GM23338 (cell line): ENCODE measurements at places on chromosomes 1 and 21. TPM values are rescaled to one million over a fixed set of nuclear protein-coding genes. Genes with fewer than 3 reads are reported as not detected.

DNA sequence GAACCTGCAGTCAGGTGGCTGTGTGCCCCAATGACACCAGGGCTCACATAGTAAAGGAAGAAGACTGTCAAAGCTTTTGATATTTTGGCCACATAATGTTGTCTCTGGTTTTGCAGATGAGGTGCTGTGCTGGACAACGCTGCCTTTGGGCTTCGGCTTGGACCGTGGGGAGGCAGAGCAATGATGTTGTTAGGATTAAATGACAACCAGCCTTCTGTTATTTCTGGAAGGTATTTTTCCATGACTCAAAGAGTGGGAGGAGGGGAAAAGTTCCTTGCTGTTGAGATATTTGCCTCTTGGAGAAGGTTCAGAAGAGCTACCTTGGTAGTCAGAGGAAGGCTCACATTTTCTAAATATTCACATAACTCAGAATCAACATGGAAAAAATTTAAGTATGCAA lies 187.3 kb upstream of the GALNT2 start:
- DNase-seq, result no peak

The FAM177B gene
- not detected in 2 replicates for total RNA-seq

GRCh38 chr1:77797991-77798390 lies 18.5 kb downstream of the MIGA1 start:
- DNase-seq, result no peak

- peak; percentile 12 for DNase-seq
Observed at GRCh38 chr21:22965455-22966135, 1967.4 kb downstream of the NCAM2 start.

DNA sequence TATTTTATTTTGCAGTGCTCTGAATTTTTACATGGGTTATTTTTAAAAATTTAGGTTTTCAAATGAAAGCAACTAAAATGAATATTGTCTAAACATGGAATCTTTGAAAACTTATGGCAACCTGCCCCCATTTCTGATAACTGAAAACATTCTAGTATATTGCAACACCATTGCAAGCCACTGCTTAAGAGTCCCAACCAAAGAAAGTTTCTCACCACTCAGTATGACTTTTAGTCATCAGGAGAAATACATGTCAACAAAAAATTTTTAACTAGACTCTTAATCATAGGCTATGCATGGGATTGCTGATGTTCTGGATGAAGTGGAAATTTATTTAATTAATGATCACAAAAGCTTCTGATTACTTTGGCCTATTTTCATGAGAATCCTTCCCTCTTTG lies 112.1 kb downstream of the TNFSF18 start:
- no peak for DNase-seq

- DNase-seq, result no peak
Observed at GRCh38 chr1:225654688-225655508, 2.0 kb upstream of the ENAH start.

DNA sequence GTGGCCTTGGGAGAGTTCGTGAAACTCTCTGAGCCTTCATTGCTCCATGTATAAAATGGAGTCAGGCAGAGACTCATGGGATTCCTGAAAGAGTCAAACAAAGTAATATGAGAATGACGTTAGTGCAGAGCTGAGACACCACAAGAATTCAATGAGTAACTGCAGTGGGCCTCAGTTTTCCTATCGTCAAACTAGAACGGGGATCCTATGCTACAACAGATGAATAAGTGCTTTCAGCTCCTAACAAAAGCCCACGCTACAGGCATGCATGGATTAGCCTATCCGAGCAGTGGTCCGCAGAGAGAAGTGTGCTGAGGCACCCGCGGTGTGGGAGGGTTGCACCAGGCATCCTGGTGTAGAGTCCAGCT lies 124.7 kb downstream of the SYF2 start:
- no peak for DNase-seq

GRCh38 chr1:86324130-86324822 lies 71.8 kb downstream of the ODF2L start:
- DNase-seq, result no peak

The IFT25 gene
- total RNA-seq, result 27.2 and 28.2 TPM in 2 replicates

GRCh38 chr1:31397360-31398095 lies 15.5 kb upstream of the SERINC2 start:
- no peak for DNase-seq

GRCh38 chr1:113269168-113269963 lies 120.9 kb upstream of the MAGI3 start:
- DNase-seq, result no peak

The KRTAP11-1 gene
- total RNA-seq, result not detected in 2 replicates

GRCh38 chr1:9420835-9421532 lies 118.3 kb upstream of the SLC25A33 start:
- no peak for DNase-seq

DNA sequence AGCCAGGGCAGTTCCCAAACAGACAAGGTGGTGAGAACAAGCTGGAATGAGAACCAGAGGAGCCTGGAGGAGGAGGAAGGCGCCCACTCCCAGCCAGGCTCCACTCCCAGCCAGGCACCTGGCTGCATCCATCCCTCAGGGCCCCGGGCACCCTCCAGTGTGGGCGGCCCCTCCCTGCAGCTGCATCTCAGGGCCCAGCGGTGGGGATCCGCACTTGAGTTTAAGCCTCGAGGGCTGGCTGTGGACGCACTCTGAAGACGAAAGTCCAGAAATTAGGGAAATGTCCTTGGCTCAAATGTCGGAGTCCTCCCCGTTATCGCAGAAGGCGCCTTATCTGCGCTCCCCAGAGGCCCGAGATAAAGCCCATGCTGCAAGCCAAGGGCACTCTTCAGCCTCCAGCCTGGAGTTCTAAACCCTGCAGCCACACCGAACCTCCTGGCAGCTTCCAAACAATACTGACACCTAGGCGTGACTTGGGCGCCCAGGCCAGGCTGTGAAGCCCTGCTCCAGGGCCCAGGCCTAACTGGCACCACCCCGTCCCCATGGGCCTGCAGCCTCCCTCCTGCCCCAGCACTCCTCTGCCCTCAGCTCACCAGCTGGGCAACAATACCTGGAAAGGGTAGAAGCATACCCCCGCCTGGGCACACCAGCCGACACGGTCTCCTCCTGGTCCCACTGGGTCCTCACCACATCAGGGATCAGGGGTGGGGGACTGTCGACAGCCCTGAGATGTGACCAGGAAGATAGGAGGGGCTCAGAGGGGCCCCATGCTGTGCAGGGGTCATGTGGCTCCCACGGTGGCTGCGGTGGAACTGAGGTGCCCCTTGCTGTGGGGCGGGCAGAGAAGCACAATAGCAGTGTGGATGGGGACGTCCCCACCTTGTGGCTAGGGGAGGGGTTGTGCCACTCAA lies 184.8 kb upstream of the VAMP3 start:
- DNase-seq, result no peak

- peak; percentile 46 for DNase-seq
Observed at GRCh38 chr1:116854716-116855115, 55.0 kb upstream of the PTGFRN start.

The WDR64 gene
- total RNA-seq, result not detected in 2 replicates

DNA sequence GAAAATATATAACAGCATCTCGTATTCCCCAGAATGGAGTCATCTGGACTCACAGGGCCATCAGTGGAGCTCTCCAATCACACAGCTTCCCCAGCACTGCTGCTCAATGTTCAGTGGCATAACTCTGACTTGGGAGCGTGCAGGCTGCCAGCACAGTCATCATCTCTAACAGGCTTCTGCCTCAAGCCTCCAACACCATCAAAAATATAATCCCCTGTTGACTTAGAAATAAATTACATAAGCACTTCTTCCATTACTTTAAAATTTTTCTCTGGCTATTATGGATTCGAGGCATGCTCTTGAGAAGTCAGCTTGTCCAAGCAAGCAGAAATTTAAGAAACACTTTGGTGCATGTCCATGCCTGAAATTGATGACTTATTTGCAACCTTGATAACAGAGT lies 6.2 kb downstream of the DUSP23 start:
- DNase-seq, result no peak

- peak; percentile 79 for DNase-seq
Observed at GRCh38 chr1:197399755-197400521, 131.9 kb downstream of the CRB1 start.

DNA sequence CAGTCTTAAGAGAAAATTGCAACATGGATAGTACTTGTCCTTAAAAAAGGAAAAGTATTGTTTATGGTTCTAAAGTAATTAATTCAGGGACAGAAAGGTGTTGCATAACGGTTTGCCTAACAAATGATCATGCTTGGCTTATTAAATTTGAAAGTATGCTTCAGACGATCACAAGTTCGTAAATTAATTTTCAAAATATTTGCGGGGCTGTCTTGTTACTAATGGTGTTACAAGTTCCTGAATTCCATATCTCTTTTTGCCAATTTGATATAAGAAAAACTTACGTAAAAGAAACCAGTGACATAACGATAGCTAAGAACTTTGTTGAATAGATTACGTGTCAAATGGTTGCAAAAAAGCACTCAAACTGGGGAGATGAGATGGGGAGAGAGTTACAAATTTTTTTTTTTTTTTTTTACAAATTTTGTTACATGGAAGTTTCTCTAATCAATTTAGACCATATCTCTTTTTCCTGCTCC lies 1.3 kb downstream of the AGO3 start:
- DNase-seq, result no peak

GRCh38 chr1:13628218-13628617 lies 44.6 kb downstream of the PDPN start:
- no peak for DNase-seq

The SYT14 gene
- total RNA-seq, result 19.4 and 22.4 TPM in 2 replicates

The OR14K1 gene
- total RNA-seq, result 0.31 TPM in 1 of 2 replicates, not detected in the other

DNA sequence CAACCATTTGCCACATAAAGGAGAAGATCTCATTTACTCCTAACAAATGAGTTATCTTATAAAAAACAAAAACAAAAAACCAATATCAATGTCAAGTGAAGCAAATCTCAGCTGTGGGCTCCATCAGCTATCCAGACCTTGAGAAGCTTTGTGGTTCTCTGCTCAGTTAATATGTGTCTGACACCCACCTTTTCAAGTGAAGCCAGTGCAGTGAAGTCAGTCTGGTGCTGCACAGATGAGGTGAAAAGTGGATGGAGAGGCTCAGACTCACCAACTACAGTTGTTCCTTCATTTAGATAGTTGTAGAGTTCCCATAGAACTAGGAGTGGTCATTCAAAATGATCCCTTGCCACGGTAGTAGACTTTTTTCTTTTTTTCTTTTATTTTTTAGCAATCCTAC lies 106.8 kb downstream of the NTNG1 start:
- DNase-seq, result no peak

The DOCK7 gene
- 37.3 and 37.4 TPM in 2 replicates for total RNA-seq

DNA sequence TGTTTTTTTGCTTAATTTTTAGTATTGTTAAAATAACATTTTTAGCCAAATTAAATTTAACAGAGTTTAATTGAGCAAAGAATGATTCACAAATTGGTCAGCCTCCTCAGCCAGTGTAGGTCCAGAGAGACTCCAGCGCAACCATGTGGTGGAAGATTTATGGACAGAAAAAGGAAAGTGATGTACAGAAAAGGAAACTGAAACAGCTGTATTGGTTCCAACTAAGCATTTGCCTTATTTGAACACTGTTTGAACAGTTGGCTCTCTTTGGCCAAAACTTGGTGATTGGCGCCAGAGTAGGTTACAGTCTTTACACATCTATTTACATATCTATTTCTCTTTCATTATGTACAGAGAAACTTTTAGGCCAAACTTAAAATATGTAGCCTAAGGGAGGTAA lies 19.4 kb downstream of the RPS6KC1 start:
- no peak for DNase-seq

- no peak for DNase-seq
Observed at GRCh38 chr1:111611986-111612385, 7.6 kb upstream of the RAP1A start.

DNA sequence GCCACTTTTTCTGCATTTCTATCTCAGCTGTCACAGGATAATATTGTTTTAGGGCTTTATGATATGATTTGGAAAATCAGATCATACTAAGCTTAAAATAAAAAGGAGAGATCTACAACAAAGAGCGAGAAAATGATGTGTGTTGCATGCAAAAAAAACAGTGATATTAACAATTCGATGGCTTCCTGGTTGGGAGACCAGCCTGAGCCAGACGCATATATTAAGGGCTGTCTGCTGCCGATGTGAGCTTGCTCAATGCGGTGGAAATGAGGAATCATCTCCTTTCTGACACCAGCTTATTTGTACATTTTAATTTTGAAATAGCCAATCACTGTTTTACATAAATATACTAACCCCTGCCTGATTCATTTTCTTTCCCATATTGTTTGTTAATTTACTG lies 862.6 kb downstream of the USP25 start:
- no peak for DNase-seq

The SLC6A17 gene
- 0.17 and 0.27 TPM in 2 replicates for total RNA-seq

The ZBTB8OS gene
- 22.0 and 67.8 TPM in 2 replicates for total RNA-seq

- no peak for DNase-seq
Observed at GRCh38 chr1:21523297-21523813, 14.1 kb downstream of the ALPL start.

The G0S2 gene
- 0.43 and 3.2 TPM in 2 replicates for total RNA-seq

- DNase-seq, result no peak
Observed at GRCh38 chr21:43370091-43370658, 56.8 kb downstream of the SIK1 start.
